ENCODE measurements at places on chromosomes 7 and 10.

- DNase-seq: no peak
These were observed 464.4 kb upstream of the MBL2 start for GRCh38 chr10:53236941-53237340.

GRCh38 chr10:118395947-118396346 lies 53.8 kb upstream of the FAM204A start:
- no peak for DNase-seq

DNA sequence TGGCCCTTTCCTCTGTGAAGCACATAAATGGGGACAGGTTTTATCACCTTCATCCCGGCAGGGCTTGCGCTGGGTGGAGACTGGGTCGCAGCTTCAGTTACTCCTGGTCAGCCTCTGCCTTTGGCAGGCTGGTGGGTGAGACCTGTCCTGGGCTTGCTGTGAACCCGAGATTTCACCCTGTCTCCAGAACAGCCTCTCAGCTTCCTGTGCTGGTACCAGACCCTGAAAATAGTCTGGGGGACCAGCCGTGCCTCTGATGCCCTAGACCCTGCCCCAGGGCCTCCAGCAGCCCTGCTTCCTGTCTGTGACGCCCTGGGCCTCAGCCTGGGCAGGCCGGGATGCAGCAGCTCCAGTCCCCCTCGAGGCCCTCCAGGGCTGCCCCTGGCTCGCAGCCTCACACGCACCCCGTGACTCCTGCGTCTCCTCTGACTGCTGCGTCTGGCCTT lies 13.2 kb upstream of the PWWP2B start:
- DNase-seq: no peak

- no peak for DNase-seq
These were observed 59.8 kb downstream of the CPVL start for GRCh38 chr7:29086545-29086944.

GRCh38 chr7:45574669-45575500 lies 717 bp downstream of the ADCY1 start:
- DNase-seq: no peak

DNA sequence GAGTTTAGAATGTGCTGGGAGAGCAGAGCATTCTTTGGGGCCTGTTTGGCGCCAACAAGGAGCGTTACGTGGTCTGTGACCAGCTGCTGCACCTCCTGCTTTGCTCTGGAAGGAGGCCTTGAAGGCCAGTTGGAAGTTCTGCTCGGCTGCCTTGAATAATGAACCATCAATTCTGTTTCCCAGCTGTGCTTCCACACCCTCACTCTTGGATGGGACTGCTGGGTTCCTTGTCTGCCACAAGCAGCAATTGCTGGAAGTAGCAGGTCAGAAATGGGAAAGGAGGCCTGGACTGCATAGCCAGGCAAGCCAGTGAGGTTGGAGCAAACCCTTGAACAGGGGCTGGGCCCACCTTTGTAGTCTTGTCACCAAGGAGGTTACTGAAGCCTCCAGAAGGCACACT lies 86.6 kb upstream of the INSYN2A start:
- no peak for DNase-seq

GRCh38 chr10:8389630-8390029 lies 335.1 kb downstream of the GATA3 start:
- DNase-seq: no peak

DNA sequence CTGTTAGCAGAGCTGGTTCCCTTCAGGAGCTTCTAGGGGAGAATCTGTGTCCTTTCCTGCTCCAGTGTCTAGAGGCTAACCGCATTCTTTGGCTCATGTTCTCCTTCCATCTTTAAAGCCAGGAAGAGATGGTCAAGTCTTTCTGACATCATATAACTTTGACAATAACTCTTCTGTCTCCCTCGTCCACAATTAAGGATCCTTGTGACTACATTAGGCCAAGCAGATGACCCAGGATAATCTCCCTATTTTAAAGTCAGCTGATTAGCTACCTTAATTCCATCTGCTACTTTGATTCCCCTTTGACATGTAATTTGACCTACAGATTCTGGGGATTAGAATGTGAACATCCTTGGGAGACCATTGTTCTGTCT lies 28.1 kb upstream of the SLC26A4 start:
- DNase-seq: no peak

- no peak for DNase-seq
These were observed 74.3 kb downstream of the GFRA1 start for GRCh38 chr10:116198676-116199035.

GRCh38 chr10:8705415-8705814 lies 650.9 kb downstream of the GATA3 start:
- DNase-seq: no peak

- no peak for DNase-seq
These were observed 48.9 kb downstream of the CUZD1 start for GRCh38 chr10:122796796-122797195.

DNA sequence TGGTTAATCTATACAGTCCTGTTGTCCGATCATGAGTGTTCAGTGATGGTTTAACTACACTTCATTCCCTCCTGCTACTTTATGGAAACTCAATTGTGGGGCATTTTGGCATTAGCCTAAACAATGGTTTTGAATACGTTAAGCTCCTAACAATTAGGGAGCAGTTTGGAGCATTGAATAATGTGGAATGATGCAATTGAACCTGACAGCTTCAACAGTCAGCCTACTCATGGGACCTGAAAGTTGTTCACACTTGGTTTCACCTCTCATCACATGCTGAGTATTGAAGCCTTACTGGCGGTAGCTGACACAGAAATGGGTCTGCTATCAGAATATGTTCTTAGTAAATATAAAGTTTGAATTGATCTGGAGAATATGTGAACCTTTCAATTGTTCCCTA lies 186.1 kb downstream of the MLLT10 start:
- no peak for DNase-seq

GRCh38 chr10:49364747-49365146 lies 31.1 kb downstream of the DRGX start:
- DNase-seq: no peak

GRCh38 chr10:2700626-2701305 lies 366.6 kb upstream of the PFKP start:
- DNase-seq: no peak

DNA sequence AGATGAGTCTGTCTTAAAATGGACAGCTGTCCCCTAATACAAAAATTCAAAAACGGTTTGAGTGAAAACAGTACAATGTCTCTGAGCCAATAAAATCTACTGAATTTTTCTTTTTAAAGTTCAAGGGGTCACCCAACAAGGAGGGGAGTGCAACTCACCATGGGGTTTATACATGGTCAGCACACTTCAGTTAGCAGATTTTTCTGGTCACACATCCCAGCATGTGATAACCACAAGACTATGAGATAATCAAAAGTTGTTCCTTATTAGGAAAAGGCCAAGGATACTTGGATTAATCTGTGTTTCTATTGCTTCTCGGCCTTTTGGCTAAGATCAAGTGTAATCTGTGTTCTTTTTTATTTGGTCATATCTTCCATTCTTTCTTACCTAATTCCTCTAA lies 31.6 kb downstream of the ABCB5 start:
- DNase-seq: no peak

DNA sequence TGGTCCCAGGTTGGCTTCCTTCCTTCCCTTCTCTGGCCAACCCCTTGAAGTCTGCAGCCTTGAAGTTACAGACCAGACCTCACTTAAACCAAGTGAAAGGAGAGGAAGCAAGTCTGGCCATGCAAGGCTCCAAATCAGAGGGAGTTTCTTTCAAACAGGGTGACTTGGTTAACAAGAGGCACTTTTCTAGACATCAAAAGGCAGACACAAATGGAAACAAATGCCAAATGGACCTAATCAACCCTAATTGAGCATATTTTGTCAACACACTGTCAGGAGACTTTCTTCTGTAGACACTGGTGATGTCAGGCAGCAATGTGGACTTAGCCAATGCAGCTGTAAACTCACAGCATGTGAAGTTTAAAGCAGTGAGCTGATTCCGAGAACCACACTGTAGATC lies 282.7 kb upstream of the FZD8 start:
- DNase-seq: no peak

DNA sequence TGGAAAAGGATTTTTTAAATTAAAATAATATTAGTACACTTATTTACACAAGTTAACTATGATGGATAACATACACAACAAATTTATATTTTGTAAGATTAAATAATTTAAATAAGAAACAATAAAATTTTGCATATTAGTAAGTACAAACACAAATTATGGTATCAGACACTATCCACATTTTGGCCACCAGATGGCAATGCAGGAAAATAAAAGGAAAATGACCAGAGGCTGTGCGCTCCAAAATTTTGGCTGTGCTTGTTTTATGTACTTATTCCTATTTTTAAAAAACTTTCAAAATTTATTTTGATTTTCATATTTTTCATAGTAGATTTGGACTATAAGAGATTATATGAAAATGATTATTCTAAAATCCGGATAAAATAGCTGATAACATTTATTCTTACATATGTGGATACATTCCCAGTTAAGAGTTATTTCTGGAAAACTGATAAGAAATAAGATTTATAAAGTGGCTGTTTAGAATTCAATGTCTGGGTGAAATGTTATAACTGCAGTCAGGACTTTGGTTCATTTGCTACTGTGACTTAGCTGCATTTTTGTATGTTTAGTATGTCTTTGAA lies 274.7 kb upstream of the HGF start:
- DNase-seq: no peak

DNA sequence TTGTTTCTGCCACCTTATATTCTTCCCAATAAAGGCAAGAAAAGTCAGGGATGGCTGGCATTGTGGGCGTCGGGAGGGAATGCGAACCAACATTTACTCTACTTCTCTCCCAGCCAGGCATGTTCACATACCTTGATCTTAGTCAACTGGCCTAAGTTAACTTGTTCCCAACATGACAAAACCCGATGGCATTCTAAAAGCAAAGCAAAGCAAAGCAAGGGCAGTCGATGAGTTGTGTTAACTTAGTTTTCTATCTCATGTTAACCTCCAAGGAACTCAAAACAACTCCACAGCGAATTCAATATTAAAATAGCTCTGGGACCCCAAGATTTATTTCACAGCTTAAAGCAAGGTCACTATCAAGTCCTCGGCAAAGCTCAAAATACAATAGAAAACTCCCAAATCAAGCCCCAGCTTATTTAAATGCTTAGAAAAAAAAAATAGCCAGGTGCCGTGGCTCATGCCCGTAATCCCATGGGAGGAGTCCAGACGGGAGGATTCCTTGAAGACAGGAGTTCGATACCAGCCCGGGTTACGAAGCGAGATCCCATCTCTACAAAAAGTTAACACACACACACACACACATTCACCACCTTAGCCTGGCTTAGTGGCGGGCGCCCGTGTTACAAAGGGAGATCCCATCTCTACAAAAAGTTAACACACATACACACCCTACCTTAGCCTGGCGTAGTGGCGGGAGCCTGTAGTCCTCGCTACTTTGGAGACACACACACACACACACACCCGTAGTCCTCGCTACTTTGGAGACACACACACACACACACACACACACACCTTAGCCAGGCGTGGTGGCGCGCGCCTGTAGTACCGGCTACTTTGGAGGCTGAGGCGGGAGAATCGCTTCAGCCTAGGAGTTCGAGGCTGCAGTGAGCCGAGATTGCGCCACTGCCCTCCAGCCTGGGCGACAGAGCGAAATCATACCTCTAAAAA lies 901 bp upstream of the CCNY start:
- no peak for DNase-seq

DNA sequence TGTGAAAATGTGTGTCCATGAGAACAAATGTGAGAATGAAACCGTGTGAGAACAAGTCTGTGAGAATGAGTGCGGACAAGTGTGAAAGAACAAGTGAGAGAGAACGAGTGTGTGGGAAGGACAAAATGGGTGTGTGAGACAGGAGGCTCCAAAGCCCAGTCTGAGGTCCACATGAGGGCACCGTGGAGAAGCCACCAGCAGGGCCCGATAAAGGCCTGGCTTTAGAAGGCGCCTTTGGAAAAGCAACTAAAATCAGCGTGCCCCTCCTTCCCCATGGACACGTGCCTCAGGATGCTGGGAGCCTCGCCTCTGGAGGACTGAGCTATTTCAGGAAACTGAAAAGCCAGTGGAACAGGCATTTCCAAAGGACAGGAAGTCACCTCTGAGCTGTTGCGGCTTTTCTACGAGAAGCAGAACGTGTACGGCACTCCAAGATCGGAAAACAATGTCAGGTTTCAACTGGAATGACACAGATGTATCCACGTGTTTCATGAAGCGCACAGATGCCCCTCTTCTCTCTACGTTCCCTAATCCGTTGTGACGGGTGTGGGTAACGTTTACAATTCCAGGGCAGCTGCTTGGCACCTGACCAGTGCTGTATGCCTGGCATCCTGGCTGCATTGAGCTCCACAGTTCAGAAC lies 46.4 kb downstream of the ESYT2 start:
- no peak for DNase-seq

- no peak for DNase-seq
These were observed 60.4 kb downstream of the C10orf105 start for GRCh38 chr10:71659111-71659634.

DNA sequence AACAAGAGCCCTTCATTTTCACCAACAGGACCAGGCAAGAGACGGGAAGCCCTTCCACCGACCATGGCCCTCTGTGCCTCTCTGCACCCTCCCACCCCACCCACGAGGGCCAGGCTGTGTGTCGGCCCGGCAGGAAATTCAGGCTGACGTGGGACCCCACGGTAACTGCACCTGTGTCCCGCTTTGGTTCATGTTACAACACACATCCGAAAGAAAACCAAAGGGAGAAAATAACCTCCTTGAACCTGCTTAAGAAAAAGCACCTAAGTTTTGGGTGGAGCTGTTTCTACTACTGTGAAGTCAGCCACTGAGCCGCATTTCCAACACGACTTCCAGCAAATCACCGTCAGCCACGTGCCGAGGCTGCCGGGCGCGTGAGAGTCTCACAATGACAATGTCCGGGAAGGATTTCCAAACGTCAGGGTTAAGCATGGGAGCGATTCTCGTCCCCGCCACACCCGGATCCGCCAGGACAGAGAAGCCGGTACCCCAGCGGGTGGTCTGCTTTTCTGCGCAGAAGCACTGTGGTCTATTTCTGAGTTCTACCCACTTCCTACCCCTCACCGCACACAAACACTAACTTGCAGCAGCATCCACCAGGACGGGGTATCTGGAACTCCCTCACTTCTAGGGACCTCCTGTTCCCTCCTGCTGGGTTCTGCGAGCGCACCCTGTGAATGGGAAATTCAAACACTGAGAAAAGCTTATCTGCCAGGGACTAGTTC lies 36.6 kb downstream of the AMZ1 start:
- DNase-seq: no peak

- no peak for DNase-seq
These were observed 193.1 kb upstream of the POM121L12 start for GRCh38 chr7:52842202-52842900.

GRCh38 chr7:98137826-98138151 lies 31.1 kb downstream of the LMTK2 start:
- no peak for DNase-seq

- DNase-seq: no peak
These were observed 32.7 kb upstream of the SRGN start for GRCh38 chr10:69055241-69055640.
